Type B pancreatic cell (in vitro differentiated cells): ENCODE measurements at places on chromosomes 5 and 9.

- no peak for DNase-seq
Measured at GRCh38 chr5:136890431-136891148, 525.2 kb upstream of the TRPC7 start.

DNA sequence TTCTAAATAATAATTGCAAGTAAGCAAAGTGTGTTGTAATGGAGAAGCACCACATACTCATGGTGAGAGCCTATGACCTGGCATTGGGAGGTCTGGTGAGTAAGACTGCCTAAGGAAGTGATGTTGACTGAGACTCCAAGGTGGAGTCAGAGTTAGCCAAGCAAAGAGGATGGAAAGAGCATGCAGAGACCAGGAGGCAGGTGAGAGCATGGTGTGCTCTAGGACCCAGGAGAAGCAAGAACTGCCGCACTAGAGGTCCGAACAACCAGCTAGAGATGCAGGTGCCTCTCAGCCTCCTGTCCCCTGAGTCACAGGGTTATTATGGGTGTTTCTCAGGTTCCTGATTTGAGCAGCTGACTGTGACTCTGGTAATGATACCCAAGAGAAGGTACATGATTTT, 27.3 kb downstream of the ANP32B start:
- peak; percentile 16 for DNase-seq

DNA sequence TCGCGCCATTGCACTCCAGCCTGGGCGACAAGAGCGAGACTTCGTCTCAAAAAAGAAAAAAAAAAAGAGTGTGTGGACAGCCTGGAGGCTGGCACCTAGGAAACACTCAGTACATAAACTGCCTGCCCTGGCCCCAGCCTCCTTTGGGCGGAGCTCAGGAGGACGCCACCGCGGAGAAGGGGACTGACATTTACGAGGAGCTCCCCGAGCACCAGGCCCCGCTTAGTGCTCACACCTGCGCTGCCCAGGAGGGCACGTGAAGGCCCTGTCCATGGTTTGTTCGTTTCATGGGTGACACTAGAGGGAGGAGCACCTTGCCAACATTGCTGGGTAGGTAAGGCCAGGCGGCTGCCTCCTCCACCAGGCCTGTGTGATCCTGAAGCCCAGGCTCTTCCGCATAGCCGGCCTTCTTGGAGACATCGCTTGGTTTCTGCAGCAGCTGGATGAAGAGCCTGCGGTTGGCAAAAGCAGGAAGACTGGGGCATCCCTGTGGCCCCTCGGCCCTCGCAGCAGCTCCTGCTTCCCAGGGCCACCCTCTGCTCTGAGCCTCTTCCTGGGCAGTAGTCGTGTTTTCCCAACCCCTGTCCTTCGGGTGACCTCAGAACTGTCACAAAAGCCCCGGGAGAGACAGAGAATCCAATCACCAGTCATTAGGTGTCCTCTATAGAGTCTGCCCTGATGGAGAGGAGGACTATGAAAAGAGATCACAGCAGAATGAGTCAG, 26.2 kb upstream of the LAMC3 start:
- no peak for DNase-seq

GRCh38 chr9:116465576-116466270, 221.4 kb upstream of the TRIM32 start:
- DNase-seq, result no peak

DNA sequence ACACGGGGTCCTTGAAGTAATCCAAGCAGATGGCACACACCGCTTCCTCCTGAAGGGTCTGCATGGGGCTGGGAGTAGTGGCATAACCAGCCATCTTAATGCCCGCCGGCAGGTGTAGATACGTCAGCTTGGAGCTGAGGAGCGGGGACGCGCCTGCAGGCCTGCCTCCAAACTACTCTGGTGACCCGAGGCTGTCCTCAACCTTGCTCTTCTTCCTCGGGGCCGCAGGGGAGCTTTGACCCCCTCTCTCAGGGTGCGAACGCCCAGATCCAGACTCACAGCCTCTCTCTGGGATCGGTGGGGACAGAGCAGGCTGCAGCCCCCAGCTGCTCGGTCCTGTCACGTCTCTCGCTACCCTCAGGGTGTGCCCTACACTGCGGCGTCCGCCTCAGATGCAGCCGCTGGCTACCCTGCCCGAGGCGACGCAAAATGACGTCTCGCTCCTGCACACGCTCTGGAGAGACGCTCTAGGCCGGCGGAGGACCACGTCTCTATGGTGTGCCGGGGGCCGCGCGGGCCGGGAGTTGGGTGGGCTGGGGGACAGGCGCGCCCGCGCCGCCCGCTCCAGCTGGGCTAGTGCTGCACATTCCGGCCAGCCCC, at the start of gene TRIM52:
Gene TRIM52, minus strand, starts transcription at position 424 of the 600 bp plus-strand sequence. Its CDS starts 330 bp downstream, at position 94.
- peak; percentile 89 for DNase-seq

DNA sequence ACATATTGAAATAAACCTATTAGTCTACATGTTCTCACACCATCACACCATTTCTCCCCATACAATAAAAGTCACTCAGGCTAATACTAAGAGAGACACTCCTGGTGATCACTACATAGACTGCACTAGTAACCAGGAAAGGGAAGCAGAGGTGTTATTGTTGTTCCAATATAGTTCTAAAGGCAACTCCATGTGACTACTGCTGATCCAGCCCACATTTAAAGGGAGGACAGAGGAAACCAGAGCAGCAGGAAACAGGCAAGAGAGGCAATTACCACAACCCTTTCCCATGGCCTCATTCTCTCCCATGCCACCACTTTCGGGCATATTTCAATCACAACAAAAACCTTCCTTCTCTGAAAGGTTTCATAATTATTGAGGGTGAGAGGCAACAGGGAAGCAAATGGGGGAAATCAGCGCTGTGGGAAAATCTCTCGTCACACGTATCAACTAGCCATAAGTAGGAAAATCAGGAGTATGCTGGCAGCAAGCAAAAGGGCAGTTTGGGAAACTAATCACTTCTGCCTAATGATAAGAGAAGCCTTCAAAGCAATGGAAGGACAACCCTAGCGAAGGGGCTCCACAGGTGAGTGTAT, 1.8 kb downstream of the UBAP2 start:
- DNase-seq, result no peak

- no peak for DNase-seq
Measured at GRCh38 chr9:111474385-111474784, 9.8 kb downstream of the ECPAS start.

DNA sequence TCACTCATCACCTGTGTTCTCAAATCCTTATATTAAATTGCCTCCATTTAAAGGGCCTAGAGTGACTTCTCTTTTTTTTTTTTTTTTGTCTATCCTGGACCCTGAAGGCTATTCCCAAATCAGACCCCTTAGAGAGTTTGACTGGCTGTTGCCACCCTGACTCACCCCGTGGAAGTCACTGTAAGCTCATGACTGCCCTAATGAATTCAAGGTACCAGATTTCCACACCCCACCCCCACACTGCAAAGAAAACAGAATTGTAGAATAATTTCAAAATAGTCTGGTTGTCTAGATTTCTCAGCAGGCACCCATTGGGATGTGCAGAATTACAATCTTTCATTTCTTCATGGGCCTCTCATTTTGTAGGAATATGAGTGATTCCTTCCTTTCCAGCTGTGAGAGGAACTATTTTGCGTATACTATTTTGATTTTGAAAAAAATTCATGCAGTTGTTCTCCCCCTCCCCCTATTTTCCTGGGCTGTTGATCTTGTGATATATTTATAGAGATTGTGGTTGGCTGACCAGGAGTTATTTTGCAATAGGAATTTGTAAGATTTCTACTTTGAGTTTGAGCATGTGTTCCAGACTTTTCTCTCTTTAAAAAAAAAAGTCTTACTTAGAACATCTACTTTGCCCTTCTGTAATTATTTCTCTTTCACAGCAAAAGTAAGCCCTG, 79.1 kb downstream of the ZNF618 start:
- no peak for DNase-seq

- DNase-seq, result no peak
Measured at GRCh38 chr9:107439991-107440456, 49.5 kb downstream of the KLF4 start.

DNA sequence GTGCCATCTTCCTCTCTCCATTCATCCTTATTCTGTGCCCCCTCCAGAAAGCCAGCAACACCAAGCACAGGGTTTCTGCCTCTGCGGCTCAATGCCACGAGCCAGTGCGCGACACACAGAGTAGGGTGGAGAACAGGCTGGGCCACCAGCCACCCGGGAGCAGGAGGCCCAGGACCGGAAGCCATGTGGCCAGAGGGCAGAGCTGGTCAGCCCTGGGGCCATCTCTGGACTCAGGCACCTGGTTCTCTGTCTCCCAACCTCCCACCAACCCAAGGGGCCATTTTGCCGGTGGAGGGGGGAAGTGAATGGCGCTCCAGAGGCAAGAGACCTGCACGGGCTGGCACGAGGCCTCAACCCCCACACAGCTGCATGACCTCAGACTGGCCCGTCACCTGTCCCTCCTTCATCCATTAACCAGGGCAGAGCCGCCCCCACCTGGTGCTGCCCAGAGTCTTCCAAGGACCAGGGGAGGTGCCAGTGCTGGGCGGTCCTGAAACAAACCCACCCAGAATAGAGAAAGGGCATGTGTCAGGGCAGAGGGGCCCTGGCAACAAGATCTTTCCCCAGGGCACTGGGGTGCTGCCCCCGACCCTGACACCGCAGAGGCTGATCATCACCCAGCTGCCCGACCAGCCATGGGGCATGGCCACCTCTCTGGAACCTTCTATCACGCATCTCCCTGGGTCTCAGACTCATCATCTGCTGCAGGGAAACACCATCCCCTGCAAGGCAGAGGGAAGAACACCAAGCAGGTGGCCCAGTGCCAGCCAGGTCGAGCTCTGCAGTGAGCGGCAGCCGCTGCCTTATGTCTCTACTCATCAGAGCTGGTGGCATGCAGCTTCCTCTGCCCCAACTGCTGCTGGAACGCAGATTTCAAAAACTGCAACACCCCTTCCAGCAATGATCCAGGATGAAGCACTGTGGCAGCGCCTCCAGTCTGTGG, 11.9 kb downstream of the VAV2 start:
- DNase-seq, result no peak

DNA sequence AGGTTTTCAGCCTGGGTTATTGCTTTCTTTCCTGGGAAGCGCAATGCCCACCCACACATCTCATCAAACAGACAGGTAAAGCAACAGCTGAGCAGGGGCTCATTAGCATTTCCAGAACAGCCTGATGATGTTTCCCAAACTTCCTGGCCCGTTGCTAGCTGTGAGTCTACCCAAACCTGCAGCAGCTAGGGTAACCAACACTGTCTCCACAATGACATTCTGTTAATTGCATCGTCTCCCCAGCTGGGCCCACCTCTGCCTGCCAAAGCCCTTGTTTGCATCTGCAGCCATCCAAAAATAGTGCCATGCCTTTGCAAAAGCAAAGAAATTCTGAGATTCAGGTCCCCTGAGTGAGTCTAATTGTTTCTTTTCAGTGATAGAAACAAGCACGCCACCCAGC, 273.0 kb downstream of the MED10 start:
- DNase-seq, result no peak
